ENCODE measurements at places on chromosomes 5 and 9.

DNA sequence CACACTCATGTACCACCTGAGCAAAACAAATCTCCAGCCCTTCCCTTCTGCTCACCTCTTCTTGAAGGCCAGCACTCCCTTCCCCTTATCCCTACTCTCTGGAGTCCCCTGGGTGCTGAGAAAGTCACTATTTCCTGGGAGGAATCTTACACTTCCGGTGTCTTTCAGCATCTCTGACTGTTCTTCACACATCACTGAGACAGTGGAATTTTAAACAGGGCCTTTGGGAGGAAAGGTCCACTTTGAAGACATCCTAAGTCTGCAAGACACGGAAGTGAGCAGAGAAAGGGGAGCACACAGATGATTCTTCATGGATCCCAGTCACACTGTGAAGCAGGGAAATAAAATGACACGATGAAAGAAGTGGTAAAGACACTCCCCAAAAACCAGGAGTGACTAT lies 25.6 kb downstream of the FRMD3 start:
- no peak for ATAC-seq

GRCh38 chr9:78470216-78470615 lies 173.3 kb downstream of the PSAT1 start:
- ATAC-seq = no peak

GRCh38 chr9:120583958-120584369 lies 4.0 kb upstream of the CDK5RAP2 start:
- peak; percentile 48 for ATAC-seq

- ATAC-seq = no peak
Measured at GRCh38 chr9:109475526-109475925, 22.6 kb downstream of the PTPN3 start.

GRCh38 chr5:55440188-55440646 lies 94.5 kb downstream of the PLPP1 start:
- peak; percentile 67 for ATAC-seq

GRCh38 chr9:88488166-88488565 lies 46.8 kb upstream of the NXNL2 start:
- ATAC-seq = no peak

GRCh38 chr9:80491086-80491696 lies 919.4 kb downstream of the TLE4 start:
- ATAC-seq = no peak

DNA sequence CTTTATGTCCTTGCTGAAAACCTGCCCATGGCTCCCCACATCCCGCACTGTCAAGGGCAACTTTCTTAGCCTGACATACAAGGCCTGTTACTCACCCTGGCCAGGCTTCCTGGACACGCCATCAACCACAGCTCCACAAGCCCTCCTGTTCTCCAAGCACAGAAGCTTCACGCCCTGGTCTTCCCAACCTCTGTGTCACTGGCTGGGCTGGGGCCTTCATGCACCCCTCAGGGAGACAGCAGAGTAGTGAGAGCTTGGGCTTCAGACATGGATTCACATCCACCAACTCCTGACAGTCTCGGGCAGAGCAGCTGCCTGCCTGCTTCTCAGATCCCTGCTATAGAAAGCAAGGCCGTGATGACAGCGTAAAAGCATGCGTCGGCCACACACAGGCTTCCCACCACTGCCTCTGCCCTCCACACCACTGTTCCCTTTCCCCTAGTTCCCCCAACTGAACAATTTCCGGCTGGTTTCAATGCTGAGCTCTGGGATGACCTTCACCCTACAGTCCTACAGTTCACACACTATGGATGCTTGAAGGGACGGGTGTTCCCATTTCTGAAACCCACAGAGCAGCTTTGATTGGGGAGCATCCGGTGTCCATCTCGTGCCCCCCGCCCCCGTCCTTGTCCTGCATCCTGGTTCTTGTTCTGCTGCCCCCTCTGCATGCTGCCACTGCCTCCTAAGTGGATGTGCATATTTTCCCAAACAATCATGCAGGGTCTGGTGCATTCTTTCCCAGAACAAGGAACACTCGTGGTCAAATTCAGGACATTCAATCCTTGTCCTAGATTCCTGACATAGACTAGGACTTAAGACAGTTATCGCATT lies 33.4 kb upstream of the ADAMTS2 start:
- ATAC-seq = no peak

GRCh38 chr5:135308752-135309151 lies 90.3 kb downstream of the MACROH2A1 start:
- ATAC-seq = peak; percentile 81

- ATAC-seq = no peak
Measured at GRCh38 chr5:41891066-41891707, 13.0 kb upstream of the RIMOC1 start.

DNA sequence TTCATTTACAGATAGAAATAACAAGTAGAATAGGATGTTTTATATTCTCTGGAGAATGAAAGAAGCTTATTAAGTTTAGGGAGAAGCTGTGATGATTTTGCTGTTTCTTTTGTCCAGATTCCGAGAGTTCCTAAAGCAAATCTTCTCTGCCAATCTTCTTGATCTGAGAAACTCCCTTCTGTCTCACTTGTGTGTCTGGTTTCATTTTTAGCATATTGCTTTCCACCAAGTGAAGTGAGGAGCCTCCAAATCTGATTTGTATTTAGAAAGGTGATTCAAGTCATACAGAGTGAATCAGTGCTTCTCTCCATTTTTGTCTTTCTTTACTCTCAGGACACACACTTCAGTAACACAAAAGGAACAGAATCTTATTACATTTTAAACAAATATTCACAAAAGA lies 48.4 kb downstream of the STX17 start:
- ATAC-seq = no peak

GRCh38 chr5:157351802-157352092 lies 85.8 kb downstream of the CYFIP2 start:
- ATAC-seq = no peak

DNA sequence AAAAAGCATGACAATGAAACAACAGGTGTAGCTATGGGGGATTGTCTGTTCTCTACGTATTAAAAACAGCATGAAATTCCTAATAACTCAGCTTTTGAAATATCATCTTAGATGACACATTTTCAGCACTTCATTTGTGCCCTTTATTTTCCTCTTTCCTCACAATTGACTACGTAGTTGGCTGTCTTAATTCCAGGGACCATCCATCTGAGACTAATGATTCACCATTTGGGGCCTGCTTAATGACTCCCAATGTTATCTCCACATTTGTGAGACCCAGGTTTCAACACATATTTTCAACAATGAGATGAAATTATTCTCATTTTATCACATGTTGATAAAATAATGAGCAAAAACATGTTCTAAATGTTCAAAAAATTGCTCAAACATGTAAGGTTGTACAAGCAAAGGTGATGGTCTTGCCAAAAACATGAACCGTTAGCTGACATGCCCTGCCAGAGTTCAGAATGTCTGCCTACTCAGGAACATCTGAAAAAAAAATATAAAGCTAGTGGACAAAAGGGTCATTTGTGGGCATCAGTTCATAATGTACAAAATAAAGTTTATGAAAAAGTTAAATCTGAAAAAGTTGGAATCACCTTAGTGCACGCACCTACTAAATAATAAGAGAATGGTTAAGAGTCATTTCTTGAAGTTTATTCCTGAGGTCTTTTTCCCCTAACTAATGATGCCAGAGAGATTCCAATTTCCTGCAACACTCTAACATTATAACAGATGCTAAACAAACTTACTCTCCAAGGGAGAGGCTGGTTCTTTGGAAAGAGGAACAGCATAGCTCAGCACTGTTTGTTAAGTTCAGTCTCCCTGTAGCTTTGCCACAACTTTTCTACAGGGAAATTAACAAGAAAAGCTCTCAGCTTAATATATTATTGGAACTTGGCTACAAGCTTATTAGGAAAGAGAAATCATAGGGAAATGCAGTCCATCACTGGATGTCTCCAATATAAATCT lies 275.5 kb downstream of the SPOCK1 start:
- ATAC-seq = no peak

DNA sequence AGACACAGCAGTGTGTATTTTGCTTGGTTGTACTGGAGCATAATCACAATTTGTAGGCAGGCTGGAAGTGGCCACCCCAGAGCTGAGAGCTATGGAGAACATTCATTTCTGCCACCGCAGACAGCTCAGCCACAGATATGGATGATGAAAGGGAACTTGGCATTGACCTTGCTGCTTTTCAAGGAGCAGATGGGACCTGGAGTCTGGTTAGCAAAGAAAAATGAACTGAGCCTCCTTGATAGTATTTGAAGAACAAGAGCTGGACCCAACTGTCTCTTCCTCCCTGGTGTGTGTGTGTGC lies 395.2 kb upstream of the ZNF462 start:
- no peak for ATAC-seq

GRCh38 chr9:95953986-95954385 lies 78.5 kb downstream of the ERCC6L2 start:
- no peak for ATAC-seq

DNA sequence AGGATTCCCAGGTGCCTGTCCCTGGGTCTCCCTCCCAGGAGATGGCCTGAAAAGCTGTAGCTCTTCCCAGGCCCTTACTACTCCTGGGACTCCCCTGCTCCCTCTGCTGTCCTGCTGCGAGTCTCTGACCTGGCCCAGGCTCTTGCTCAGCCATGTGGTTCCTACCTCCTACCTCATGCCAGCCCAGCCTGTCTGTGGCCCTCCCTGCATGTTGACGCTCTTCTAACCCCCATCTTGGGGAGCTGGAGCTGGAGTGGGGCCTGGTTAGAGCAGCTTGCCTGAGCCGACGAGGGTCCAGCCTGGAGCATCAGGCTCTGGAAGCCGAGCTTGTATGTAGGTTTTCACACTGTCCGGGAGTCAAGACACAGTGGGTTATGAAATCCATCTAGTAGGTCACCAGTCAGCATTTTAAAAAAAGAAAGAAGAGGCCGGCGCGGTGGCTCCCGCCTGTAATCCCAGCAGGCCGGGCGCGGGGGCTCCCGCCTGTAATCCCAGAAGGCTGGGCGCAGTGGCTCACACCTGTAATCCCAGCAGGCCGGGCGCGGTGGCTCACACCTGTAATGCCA lies 244.4 kb downstream of the FANCC start:
- peak; percentile 40 for ATAC-seq

DNA sequence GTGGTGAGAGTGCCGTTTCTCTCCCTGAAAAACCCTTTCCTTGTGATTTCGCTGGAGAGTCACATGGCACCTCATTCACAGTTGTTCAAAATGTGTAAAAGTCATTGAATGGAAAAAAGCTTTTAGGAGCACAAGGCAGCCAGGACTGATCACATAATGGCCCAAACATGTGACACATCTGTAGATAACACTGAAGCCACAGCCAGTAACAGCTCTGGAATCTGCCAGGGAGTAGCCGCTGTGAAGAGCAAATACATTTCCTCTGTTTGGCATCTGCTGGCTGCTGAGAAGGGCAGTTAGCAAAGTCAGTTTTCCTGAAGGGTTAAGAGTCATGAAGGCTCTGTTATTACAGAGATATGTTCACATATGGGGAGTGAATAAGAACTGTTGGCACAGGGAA lies 271.8 kb downstream of the NNT start:
- ATAC-seq = no peak

- peak; percentile 24 for ATAC-seq
Measured at GRCh38 chr5:146345578-146346366, 7.1 kb downstream of the POU4F3 start.

GRCh38 chr5:159566832-159567231 lies 236.5 kb upstream of the IL12B start:
- no peak for ATAC-seq

DNA sequence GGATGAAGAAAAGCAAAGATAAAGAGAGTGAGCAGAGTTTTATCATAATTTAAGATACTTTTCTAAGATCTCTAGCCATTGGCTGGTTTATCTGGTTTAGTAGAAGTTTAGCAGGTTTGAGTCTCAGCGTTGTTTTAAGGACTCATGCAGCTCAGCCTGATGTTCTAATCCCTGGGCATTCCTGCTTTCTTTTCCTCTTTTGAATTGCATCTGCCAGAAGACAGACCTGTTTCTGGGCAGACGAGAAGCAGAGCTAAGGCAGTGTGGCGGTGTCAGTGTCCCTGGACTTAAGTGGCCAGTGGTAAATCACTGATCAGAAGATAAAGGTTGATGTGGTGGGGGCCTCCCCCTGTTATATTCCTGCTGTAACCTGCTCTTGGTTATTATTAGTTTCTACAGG lies 138.6 kb downstream of the ADCY2 start:
- no peak for ATAC-seq

- no peak for ATAC-seq
Measured at GRCh38 chr9:34793428-34793827, 83.5 kb upstream of the CCL21 start.

DNA sequence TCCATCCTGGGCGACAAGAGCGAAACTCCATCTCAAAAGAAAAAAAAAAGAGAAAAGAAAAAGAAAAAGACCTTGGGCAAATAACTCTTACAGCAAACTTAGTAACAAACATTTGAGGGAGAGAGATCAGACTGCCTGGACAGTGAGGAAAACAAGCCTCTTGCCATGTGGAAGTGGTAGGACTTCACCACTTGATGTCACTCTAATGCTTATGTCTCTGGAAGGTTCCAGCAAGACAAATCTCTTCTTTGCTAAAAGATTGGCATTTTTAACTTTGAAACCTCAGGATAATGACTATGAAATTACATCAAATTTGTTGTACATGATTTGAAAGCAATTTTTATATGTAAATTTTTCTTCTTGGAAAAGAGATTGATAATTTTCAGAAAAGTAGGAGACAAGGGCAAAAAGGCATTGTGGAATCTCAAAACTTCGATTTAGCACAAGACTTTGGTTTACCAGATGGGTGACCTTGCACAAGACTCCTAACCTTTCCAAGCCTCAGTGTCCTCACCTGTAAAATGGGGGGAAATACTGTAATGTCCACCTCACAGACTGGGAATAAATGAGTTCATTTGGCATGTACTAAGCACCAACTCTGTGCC lies 5.4 kb downstream of the ACTL7B start:
- ATAC-seq = peak; percentile 81

GRCh38 chr5:61052882-61053281 lies 107.9 kb downstream of the NDUFAF2 start:
- peak; percentile 62 for ATAC-seq

- ATAC-seq = no peak
Measured at GRCh38 chr9:126490214-126490631, 123.5 kb upstream of the LMX1B start.

DNA sequence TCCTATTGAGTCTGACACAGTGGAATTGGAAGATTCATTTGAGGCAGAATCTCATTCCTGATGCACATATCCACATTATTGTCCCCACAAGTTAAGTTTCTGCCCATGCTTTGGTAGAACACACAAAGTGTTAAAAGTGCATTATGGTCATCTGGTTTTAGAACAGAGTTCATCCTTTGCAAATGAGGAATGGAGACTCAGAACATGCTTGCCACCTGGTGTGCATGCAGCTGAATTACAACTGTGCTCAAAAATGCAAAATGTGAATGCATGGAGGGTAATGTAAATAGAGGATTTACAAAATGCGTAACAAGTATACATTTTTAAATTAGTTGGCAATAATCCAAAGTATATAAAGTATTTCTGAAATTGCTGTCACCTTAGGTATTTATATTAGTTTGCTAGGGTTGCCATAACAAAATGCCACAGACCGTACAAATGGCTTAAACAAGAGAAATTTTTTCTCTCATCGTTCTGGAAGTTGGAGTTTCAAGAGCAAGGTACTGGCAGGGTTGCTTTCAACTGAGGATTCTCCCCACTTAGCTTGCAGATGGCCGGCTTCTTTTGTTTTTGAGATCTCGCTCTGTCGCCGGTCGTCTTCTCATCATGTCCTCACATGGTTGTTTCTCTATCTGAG lies 671.1 kb downstream of the TAF11L14 start:
- peak; percentile 73 for ATAC-seq

- no peak for ATAC-seq
Measured at GRCh38 chr9:96022445-96023051, 147.1 kb downstream of the ERCC6L2 start.

Data from SK-N-SH treated with all-trans-retinoic acid at 6 μM for 48 hours (cell line).